ENCODE measurements at places on chromosomes 7 and 10. TPM values are rescaled to one million over a fixed set of nuclear protein-coding genes. Genes with fewer than 3 reads are reported as not detected.

RELN gene
- 2.1 TPM for polyA plus RNA-seq

GIMAP6 gene
- 15.3 TPM for polyA plus RNA-seq

DNA sequence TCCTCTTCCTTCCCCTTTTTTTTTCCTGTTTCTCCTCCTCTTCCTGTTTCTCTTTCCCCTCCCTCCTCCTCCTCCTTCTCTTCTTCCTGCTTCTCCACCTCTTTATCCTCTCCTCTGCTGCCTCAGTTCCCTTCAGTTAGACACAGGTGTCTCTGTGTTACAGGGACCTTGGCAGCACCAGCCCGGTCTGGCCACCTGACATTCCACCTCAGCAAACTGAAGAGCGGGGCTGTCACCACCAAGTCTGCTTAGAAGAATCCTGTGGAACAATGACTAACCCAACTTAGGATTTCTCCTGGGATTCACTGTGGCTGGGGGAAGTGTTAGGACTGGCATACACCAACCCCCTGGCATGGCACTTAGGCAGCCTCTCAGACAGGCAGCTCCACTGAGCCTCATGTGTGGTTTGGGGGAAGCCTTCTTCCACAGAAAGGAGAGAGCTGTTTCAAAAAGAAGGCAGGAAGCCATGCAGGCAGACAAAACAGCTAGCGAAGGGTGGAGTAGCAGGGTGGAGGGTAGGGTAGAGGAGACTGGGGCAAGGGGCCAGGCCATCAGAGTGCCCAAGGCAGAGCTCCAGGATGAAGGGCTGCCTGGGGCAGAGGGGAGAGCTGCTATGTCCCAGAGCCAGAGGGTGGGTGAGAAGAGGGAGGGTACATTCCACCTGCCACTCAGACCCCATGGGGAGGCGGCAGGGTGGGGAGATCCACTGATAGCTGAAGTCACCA is 13.2 kb upstream of the GDF10 start:
- no peak for DNase-seq

- no peak for DNase-seq
Measured at GRCh38 chr7:80699721-80700256, 61.3 kb downstream of the CD36 start.

TMEM130 gene
- polyA plus RNA-seq: 2.7 TPM

CRHR2 gene
- polyA plus RNA-seq: 1.9 TPM

STX1A gene
- polyA plus RNA-seq: 18.2 TPM

ZMIZ2 gene
- polyA plus RNA-seq: 44.4 TPM

Data from hindlimb muscle (tissue), 1 donor.